Sigmoid colon (tissue), 7 donors: ENCODE measurements at places on chromosomes 4 and X.

DNA sequence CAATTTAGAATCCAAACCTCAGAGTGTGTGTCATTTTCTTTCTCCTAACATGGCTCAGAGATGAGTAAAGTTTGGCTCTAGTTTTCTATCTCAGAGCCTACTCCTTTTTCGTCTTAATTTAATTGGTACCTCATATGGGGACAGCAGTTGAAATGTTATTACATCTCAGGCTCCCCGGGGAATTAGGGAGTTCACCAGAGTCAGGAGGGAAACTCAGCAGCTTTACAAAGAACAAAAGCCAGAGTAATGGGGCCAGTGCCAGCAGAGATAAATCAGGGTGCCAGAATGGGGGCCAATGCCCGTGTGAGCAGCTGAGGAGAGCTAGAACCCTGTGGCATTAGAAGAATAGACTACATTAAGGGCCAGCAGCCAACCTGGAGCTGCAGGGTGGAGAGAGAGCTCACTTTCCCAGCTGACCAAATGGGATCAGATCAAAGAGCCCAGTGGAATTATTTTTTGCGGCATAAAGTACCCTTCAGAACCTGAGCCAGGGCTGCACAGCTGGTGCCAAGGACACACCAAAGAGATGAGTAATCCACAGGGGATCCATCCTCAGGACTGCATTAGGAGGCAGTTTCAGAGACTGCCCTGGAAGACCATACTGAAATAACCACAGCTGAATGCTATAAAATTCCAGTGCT, 207.1 kb upstream of the DKK2 start:
- DNase-seq, result peak; percentile 94

- no peak for DNase-seq
Measured at GRCh38 chrX:103864149-103864548, 32.1 kb upstream of the RAB9B start.

- DNase-seq, result no peak
Measured at GRCh38 chr4:1261107-1261928, 12.4 kb upstream of the CTBP1 start.

- DNase-seq, result no peak
Measured at GRCh38 chrX:109760922-109761250, 27.8 kb upstream of the ACSL4 start.

- DNase-seq, result no peak
Measured at GRCh38 chr4:145709843-145710242, 29.9 kb downstream of the C4orf51 start.

DNA sequence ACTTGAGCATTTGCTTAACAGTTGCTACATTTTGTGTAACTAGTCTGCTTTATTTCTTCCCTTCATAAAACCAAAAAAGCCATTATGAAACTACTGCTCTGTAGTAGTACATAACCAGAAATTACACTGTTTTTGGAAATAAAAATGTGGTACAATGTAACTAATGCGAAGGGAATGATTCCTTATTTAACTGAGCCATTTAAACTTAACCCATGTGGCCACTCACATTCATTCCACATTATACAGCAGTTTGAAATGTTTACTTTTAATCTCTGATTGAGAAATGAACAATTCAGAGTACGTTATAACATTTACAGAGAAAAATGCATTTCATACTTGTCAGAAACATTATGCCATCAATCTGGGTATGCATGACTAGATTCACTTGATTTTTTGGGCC, 94.2 kb downstream of the NYX start:
- DNase-seq, result no peak

DNA sequence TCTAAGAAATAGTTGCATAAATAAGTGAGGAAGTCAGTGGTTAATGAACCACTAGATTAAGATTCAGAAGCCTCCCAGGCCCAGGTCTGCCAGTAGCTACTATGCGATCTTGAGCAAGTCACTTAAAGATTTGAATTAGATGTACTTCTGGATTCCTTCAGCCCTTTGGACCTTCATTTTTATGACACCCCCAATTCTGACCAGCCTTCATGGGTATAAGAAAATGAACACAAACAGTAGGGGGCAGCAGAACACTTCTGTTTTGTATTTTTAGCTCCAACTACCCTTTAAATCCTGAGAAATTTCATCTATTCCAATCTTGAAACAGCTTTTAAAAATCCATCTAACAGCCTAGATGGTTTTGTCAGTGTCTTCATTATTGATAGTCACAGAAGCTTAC, 19.0 kb downstream of the TMEM47 start:
- DNase-seq, result no peak

DNA sequence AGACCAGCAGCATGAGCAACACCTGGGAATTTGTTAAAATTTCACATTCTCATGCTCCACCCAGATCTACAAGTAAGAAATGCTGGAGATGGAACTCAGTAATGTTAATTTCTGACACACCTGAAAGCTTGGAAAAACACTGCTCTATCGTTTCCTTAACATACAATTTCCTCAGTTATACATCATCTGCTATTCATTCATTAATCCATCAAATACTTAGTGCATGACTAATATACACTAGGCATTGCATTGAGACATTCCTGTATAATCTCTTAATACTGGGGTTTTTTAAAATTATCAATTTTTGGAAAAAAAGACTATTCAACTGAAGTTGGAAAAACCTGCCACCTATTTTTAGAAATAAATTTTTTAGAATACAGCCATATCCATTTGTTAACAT, 106.1 kb downstream of the CHM start:
- no peak for DNase-seq

- no peak for DNase-seq
Measured at GRCh38 chr4:162847945-162848549, 318.6 kb downstream of the NAF1 start.

- DNase-seq, result no peak
Measured at GRCh38 chrX:106168107-106168506, at the start of gene PWWP3B. Gene PWWP3B, plus strand, starts transcription at chrX:106168305. Its CDS starts 37,128 bp downstream, at chrX:106205433.

GRCh38 chrX:107675823-107676555, 47.7 kb downstream of the PRPS1 start:
- peak; percentile 77 for DNase-seq

- DNase-seq, result no peak
Measured at GRCh38 chr4:37522996-37523395, 163.2 kb downstream of the RELL1 start.

- no peak for DNase-seq
Measured at GRCh38 chr4:118850488-118851173, 14.7 kb upstream of the SEC24D start.

DNA sequence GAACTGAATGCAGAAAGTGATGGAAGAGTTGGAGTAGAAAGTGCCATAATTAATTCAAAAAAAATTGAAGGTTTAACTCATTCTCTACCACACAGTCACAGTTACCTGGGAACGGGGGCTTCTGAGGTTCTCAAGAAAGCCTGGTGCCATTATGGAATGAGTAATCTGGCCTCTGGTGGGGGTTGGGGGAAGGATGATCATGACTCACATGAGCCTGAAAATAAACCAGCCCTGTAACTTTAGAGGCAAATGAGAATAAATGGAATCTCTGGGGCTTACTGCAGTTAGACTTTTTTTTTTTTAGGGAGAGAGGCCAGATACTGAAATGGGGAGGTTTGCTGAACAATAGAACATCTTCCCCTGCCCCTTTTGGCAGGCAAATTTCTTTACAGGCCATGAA, 55.3 kb downstream of the SOD3 start:
- peak; percentile 71 for DNase-seq

- no peak for DNase-seq
Measured at GRCh38 chr4:26579169-26579568, 4.7 kb upstream of the TBC1D19 start.

GRCh38 chr4:15847746-15848145, 69.6 kb downstream of the CD38 start:
- no peak for DNase-seq
